PC-3 (cell line): ENCODE measurements at places on chromosomes 1 and 21. TPM values are rescaled to one million over a fixed set of nuclear protein-coding genes. Genes with fewer than 3 reads are reported as not detected.

The HMGCS2 gene
- total RNA-seq, result not detected in 2 replicates

The CHRM3 gene
- total RNA-seq, result 1.2 and 3.5 TPM in 2 replicates

- no peak overlapping the region for H3K27ac ChIP-seq
- H3K27me3 ChIP-seq, result peaks cover 69% of the 10 kb centered on the region
- no peaks in the 10 kb centered on the region for H3K36me3 ChIP-seq
- DNase-seq, result no peak
Measured at GRCh38 chr1:29900712-29901111, 664.4 kb downstream of the PTPRU start.

DNA sequence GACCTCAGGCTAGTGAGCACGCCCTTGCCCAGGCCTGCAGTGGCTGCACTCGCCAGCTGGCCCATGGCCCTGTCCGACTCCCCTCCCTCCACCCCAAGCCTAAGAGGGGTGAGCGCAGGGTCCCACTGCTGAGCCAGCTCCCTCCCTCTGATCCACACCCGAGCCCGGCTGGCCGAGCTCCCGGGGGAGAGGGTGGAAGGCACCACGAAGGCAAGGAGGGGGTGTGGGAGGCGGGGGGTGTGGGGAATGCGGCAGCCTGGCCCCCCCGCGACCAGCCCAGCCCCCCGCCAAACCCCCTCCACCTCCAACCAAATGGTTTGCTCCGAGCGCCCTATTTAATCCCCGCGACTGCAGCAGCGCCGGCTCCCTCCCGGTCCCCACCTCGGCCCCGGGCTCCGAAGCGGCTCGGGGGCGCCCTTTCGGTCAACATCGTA, at the start of gene CADM3:
Gene CADM3, plus strand, starts transcription at position 362 of the 434 bp plus-strand sequence. CDS start 151 bp downstream, outside the sequence.
- DNase-seq, result no peak
- H3K27me3 ChIP-seq, result peaks cover 78% of the 10 kb centered on the region
- no peak within 1 kb of the TSS for H3K27ac ChIP-seq
- H3K4me3 ChIP-seq, result no peak within 1 kb of the TSS

- H3K27ac ChIP-seq, result no peak overlapping the region
- H3K4me3 ChIP-seq, result no peak overlapping the region
- H3K36me3 ChIP-seq, result no peaks in the 10 kb centered on the region
- no peaks in the 10 kb centered on the region for H3K4me1 ChIP-seq
Measured at GRCh38 chr1:79711001-79711431, 704.5 kb upstream of the ADGRL4 start.

- no peaks in the 10 kb centered on the region for H3K36me3 ChIP-seq
- H3K27ac ChIP-seq, result peak overlapping the region; percentile 62
- H3K4me3 ChIP-seq, result no peak overlapping the region
- H3K4me1 ChIP-seq, result peaks cover 39% of the 10 kb centered on the region
- H3K27me3 ChIP-seq, result no peaks in the 10 kb centered on the region
- DNase-seq, result peak; percentile 97
Measured at GRCh38 chr1:62230718-62231117, 36.1 kb downstream of the L1TD1 start.

The HES3 gene
- not detected in 2 replicates for total RNA-seq

The TBX19 gene
- 0.23 and 0.36 TPM in 2 replicates for total RNA-seq
